ENCODE measurements at places on chromosomes 4 and X.

- DNase-seq = no peak
Observed at GRCh38 chr4:24743206-24743605, 52.2 kb upstream of the SOD3 start.

- no peak for DNase-seq
Observed at GRCh38 chrX:70280573-70280972, 1.4 kb upstream of the RAB41 start.

GRCh38 chr4:1024882-1025545 lies 13.6 kb downstream of the FGFRL1 start:
- no peak for DNase-seq

- DNase-seq = no peak
Observed at GRCh38 chr4:173195109-173195508, 26.5 kb downstream of the GALNT7 start.

DNA sequence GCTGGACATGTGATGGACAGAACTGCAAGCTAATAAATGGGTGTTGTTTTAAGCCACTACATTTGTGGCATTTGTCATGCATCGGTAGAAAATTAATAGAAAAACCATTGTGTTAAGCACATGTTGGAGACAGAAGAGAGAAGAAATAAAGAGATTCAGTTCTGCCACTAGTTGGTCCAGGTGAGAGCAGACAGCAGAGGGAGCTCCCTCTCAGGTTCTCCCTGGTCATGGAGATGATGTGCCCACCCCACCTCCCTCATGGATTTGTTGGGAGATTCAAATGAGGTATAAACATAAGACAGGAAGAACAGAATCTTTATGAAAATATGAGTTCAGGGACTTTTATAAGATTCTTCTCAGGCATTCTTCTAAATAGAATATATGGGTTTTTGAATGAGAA lies 36.8 kb upstream of the OCIAD2 start:
- DNase-seq = no peak

- DNase-seq = no peak
Observed at GRCh38 chr4:153618833-153619232, 65.2 kb upstream of the TLR2 start.

DNA sequence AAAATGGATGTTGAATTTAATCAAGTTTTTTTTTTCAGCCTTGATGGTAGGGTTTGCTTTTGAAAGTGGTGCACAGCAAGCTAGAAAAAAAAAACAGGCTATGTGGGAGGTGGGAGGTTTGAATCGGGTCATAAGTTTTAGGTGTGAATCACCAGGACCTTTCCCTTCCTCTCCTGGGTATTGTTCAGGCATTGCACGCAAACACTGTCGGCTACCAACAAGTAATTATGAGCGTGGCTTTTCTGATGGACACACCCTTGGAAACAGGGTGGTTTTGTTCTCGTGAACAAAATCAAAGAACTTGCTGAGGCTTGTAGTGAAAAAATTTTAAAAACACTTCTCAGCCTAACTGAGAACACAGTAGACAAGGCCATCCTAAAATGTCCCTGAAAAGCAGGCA lies 18.1 kb downstream of the PIR start:
- DNase-seq = no peak

- no peak for DNase-seq
Observed at GRCh38 chr4:108370291-108371141, 201.8 kb upstream of the LEF1 start.

- no peak for DNase-seq
Observed at GRCh38 chr4:54517781-54518444, 139.8 kb upstream of the KIT start.

GRCh38 chr4:170243662-170244288 lies 154.0 kb upstream of the AADAT start:
- no peak for DNase-seq

DNA sequence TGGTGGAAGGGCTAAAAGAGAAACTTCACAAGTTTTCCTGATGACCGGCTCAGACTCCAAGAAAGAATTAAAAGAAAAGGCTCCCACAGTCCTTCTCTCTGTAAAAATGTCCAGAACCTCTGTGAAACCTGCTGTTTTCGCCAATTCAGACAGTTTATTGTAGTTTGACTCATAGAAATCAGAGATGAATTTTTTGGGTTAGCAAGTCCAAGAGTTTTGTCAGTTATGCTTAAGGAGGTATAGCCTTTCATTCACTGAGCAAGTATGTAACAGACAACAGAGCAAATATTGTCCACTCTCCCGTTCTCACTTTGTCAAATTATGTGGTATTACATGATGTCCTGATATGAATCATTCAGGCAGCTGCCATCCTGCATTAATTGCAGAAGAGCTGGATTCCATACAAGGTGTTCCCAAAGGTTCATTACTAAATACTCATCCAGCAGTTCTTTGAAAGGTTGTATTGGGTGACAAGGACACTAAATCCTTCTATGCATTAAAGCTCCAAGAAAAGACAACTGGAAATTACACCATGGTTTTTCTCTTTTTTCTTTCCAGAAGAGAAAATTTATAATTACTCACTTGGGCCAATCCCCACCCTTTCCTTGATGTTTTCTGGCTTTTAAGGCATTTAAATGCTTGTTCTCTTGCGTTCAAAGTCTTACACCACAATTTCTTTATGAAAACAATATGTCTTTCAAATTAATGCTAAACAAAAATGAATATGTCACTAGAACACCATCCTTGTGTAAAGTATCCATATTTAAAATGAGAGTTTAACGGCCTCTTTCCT lies 30.0 kb upstream of the PLAC1 start:
- no peak for DNase-seq

- DNase-seq = no peak
Observed at GRCh38 chr4:183374950-183375555, 52.8 kb upstream of the CLDN24 start.

DNA sequence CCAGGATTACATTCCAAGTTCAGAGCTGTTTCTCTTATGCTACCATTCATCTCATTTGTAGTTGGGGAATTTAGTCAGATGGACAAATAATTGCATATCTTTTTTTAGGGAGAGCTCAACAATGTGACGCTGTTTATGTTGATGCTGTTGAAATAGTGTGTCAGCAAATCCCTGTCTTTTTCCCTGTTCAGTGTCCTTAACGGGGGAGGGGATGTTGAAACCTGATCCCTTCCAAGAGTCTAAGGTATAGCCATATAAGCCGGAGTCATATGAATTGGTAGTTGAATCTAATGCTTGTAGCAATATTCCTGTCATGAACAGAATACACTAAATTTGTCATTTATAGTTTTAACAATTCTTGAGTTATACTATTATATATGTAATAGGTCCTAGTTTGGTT lies 293.5 kb upstream of the FAT1 start:
- no peak for DNase-seq

GRCh38 chrX:130789793-130790192 lies 113.2 kb downstream of the ENOX2 start:
- no peak for DNase-seq

- DNase-seq = no peak
Observed at GRCh38 chr4:3667258-3667657, 98.9 kb upstream of the ADRA2C start.

DNA sequence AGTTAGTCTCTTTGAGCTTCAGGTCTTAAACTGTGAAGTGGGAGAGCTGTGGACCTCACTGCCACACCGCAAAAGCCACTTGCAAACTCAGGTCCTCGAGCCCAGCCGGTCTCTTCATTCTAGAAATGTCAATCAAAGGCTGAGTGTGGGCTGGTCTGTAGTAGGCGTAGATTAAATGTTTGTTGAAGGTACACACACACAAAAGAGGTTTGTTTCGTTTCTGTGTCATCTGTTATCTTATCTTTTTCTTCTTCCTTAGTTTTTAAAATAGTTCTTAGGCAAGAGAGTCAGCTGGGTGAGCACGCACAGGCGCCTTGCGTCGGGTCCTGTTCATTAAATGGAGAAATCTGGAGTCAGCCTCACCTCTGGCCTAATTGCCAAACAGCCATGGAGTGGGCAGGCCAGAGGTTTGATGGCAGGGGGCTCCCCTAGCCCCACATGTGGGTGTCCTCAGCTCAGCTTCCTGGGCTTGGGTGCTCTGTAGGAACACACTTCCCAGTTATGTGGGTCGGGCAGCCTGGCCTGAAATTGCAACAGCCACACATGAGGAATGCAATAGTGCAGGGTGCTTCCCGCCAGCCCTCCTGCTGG lies 836 bp upstream of the PSAPL1 start:
- no peak for DNase-seq

GRCh38 chrX:68762766-68763165 lies 66.1 kb upstream of the EFNB1 start:
- DNase-seq = no peak

GRCh38 chr4:79623021-79623870 lies 215.2 kb upstream of the GK2 start:
- no peak for DNase-seq

DNA sequence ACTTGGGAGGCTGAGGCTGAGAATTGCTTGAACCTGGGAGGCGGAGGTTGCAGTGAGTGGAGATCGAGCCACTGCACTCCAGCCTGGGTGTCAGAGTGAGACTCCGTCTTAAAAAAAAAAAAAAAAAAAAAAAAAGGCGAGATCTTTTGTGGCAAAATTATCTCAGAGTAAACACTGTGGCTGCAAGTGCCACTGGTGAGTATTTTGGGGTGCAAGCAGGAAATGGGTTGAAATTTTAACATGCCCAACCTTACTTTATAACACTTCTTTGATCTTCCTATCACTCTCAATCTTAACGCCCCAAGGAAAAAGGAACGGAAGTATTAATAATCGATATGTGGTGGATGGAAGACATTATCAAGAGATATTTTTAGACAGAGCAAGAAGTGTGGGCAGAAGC lies 32.1 kb downstream of the SLC34A2 start:
- no peak for DNase-seq

DNA sequence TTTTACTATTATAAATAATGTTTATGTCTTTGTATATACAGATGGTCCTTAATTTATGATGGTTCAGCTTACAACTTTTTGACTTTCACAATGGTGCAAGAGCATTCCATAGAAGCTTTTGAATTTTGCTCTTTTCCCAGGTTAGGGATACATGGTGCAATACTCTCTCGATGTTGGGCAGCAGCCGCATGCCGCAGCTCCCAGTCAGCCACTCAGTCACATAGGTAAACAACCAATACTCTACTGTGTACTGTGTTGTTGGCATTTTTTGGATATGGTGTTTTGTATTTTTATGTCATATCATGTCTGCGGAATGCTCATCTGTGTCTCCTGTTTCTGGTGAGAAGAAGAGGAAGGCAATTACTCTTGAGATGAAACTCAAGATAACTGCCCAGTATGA lies 258.0 kb upstream of the ETNPPL start:
- no peak for DNase-seq

DNA sequence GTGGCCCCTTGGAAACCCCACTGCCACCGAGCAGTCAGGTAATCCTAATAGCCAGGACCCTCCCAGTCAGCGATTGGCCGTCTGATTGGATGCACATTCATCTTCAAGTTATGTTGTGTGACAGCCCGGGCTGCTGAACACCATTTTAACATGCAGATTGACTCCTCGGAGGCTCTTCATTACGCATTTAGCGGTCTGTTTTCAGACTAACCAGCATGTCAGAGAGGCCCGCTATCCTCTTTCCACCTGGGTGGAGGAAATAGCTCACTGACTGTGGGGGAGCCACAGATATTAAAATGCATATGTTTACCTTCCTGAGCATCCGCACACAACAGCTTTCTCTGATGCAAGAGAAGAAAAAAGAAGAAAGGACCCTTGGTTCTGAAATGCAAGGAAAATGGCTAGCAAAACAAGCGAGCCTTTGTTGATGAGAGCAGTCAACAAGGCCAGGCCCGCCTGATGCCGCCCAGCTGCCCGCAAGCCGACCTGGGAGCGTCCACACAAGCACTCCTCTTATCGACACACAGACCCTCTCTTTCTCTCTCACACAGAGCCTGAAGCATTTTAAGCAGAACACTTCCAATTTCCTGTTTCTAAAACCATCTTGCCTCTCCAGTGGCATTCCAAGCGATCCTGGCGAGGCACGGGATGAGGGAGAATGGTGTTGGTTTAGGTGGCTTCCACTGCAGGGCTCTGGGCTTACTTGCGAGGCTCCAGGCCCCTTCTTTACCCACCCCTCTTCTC lies 118.3 kb downstream of the MGST2 start:
- DNase-seq = peak; percentile 60

GRCh38 chr4:183244019-183244418 lies 76.1 kb downstream of the CLDN22 start:
- DNase-seq = no peak

GRCh38 chr4:76623217-76624045 lies 188.4 kb downstream of the SHROOM3 start:
- no peak for DNase-seq

GRCh38 chr4:73617256-73617655 lies 3.0 kb downstream of the RASSF6 start:
- no peak for DNase-seq

GRCh38 chrX:21847342-21847741 lies 7.9 kb downstream of the MBTPS2 start:
- no peak for DNase-seq

- DNase-seq = no peak
Observed at GRCh38 chrX:391717-392574, 5.2 kb upstream of the PPP2R3B start.

DNA sequence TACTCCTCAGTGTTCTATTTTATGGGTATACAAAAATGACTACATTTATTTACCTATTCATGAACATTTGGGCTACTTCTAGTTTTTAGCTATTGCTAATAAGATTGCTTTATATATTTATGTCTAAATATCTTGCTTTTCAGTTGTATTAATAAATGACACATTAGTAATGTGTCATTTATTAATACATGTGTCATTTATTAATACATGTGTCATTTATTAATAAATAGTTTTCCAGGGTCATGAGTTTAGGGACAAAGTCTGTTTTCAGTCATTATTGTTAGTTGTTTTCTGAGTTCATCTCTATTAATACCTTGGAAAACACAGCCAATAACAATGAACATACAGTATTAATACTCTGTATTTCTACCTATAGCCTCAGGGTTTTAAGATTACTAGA lies 1630.7 kb upstream of the IGFBP7 start:
- no peak for DNase-seq

DNA sequence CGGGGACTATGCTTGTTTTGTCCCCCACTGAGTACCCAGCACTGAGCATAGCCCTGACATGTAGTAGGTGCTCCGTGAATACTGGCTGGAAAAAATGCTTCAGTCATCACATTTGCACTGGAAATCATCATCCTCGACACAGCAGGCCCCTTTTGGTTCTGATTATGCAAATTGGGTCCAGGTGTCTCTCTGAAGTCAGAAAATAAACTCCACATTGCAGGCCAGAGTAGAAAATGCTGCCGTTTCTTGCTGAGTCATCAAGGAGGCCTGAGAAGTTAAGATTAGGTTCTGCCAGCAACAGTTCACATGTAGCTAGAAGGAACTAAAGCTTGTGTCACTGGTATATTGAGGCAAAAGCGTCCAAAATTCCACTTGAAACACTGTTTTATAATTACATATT lies 15.0 kb upstream of the STK32B start:
- DNase-seq = no peak

DNA sequence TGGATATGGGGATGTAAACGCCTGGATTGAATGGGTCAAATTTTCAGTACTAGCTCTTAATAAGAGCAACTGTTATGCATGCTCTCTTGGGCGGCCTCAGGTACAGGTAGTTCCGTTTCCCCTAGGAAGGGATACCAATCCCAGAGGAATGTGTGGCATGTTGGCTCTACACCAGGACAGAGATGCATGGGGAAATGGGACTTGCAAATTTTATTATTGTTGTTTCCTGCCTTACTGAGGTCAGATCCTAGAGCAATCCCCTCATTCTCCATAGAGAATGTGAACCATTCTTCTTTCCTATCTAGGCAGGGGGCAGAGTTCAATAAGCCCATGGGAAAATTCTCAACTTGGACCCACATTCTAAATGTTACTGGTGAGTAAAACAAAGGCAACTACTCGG lies 361.8 kb upstream of the FGF16 start:
- no peak for DNase-seq

- DNase-seq = no peak
Observed at GRCh38 chrX:58025979-58026378, 115.7 kb upstream of the ZXDA start.

Data from ecto neural progenitor cell (in vitro differentiated cells).